IMR-90 (cell line): ENCODE measurements at places on chromosomes 4 and X.
A peak's percentile ranks its signal among the peaks of the same experiment; 100 is the strongest.

GRCh38 chrX:21721195-21721594 lies 36.7 kb downstream of the SMPX start:
- DNase-seq: peak; percentile 38

GRCh38 chrX:101108284-101108683 lies 10.3 kb downstream of the CENPI start:
- peak; percentile 77 for DNase-seq

GRCh38 chrX:46244451-46244850 lies 300.8 kb downstream of the ZNF674 start:
- DNase-seq: no peak

GRCh38 chrX:122565952-122566351 lies 618.1 kb upstream of the GRIA3 start:
- DNase-seq: peak; percentile 90

DNA sequence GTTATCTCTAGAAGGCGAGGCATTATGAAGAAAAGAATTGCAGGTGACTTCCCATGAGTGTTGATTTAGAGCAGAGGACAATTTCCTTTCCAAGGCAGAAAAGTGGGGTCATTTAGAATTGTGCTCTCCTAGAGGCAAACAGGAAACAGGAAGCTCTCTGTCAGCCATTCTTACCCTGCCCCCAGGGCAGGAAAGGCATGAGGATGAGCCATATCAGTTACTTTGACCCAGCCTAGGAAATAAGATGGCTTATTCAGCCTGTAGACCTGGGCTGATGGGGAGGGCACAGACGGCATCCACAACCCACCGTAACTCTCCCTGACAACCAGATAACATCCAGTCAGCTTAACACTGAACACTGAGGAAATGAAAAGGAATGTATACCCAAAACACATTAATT lies 88.8 kb upstream of the KDR start:
- no peak for DNase-seq

- DNase-seq: no peak
These were observed 23.3 kb downstream of the RNF150 start for GRCh38 chr4:141109983-141110382.

- no peak for DNase-seq
These were observed 21.2 kb downstream of the USP53 start for GRCh38 chr4:119233750-119234149.

DNA sequence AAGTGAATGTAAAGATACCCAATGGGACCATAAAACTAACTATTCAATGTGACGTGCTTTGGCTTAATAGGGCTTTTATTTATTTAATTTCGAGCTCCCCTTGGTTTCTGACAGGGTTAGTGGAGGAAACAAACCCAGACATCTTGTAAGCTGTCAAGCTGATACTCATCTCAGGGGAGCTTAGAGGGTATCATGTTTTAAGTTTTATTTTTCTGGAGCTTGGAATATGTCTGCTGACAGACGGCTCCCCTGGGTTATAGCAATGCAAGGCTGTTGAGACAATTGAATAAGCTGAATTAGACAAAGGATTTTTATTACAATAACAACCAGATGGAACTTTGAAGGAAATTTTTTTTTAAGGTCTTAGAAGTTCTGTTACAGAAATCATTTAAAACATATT lies 456.5 kb downstream of the IL1RAPL1 start:
- no peak for DNase-seq

GRCh38 chr4:44988011-44988410 lies 261.7 kb upstream of the GNPDA2 start:
- DNase-seq: no peak

DNA sequence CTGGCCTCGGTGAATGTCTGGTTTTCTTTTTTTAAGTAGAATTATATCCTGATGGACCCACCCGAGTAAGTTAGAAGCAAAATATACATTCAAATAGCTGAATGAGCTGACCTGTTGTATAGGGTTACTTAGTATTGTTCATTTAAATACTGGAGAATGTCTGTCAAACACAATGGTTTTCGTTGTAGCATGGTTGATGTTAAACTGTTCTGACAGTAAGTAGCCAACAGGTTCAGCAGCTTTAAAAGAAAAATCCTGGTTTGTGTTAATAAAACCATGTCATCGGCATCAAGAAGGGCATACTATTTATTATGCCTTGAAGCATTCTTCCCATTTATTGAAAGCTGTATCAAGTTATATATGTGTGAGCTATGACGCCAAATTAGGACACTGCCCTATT lies 149.6 kb downstream of the ANAPC10 start:
- no peak for DNase-seq

DNA sequence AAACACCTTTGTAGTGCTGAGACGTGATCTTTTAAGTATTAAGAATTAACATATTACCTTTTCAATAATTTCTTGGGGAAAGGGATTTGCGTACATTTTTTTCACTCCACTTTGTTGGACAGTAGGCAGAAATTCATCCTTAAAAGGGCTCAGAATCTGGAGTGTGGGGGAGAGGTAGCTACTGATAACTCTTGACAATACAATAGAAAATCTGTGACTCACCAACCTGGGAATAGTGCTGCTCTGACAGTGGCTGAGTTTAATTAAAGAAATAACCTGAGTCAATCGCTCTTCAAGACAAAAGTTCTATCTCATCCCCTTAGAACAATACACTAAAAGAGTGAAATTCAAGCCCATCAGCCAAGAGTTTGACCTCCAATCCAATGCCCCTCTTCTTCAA lies 60.2 kb downstream of the SLC9A7 start:
- DNase-seq: no peak

GRCh38 chrX:149074398-149074797 lies 430.7 kb downstream of the IDS start:
- DNase-seq: no peak
